ENCODE measurements at places on chromosomes 2 and 18.

DNA sequence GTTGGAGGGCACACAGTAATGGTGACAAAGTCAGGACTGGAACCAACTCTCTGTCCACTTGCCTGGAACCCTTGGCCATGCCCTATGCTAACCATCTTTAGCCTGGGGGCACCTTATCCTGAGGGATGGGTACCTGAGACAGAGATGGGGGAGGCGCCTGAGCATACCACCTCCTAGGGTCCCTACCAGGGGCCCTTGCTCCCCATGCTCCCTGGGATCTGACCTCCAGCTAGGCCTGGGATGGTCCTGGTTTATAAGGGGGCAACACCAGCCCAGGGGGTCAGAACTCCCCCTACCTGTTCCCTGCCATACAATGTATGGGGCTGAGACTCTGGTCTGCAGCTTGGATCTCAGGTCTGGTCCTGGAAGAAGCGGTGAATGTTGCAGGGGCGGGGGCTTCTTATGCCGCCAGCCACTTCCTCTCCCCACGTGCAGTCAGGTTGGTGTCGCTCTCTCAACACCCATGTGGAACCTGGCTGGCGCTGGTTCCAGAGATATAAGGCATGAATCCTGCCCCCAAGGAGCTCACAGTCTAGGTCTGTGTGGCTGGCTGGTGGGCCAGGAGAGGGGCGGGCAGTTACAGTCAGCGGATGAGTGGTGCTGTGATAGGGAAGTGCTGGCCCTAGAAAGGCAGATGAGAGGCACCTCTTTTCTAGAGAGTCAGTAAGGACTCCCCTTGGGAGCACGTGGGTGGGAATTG lies 3.8 kb upstream of the TOGARAM2 start:
- no peak for DNase-seq

GRCh38 chr18:59202258-59202820 lies 17.6 kb upstream of the GRP start:
- DNase-seq = no peak

GRCh38 chr18:48011926-48012465 lies 81.5 kb upstream of the SMAD2 start:
- DNase-seq = no peak

DNA sequence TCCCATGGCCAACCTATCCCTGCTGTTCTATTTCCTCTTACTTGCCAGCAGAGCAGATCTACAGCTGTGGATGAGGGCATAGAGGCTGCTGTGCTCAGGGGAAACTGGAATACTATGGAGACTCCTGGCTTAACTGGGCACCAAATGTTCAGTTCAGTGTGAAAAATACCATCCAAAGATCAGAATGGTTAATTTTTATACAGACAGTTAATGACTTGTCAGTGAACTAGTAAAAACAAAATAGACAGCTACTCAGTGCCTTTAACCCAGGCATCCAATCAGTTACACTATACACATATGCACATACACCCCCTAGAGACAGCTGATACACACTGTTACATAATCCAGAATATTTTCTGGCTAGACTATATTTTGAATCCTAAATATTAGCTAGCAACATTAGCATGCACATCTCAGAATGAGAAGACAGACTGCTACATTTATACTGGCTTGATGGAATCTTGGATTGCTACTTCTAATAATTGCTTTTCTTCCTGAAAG lies 59.1 kb upstream of the WIPF1 start:
- DNase-seq = no peak

- no peak for DNase-seq
Measured at GRCh38 chr2:20092901-20093235, 41.4 kb upstream of the LAPTM4A start.

- no peak for DNase-seq
Measured at GRCh38 chr2:170162271-170162632, 15.7 kb upstream of the MYO3B start.

GRCh38 chr2:9673914-9674481 lies 43.2 kb upstream of the YWHAQ start:
- DNase-seq = no peak

- DNase-seq = no peak
Measured at GRCh38 chr2:235864302-235864701, 303.9 kb downstream of the GBX2 start.

DNA sequence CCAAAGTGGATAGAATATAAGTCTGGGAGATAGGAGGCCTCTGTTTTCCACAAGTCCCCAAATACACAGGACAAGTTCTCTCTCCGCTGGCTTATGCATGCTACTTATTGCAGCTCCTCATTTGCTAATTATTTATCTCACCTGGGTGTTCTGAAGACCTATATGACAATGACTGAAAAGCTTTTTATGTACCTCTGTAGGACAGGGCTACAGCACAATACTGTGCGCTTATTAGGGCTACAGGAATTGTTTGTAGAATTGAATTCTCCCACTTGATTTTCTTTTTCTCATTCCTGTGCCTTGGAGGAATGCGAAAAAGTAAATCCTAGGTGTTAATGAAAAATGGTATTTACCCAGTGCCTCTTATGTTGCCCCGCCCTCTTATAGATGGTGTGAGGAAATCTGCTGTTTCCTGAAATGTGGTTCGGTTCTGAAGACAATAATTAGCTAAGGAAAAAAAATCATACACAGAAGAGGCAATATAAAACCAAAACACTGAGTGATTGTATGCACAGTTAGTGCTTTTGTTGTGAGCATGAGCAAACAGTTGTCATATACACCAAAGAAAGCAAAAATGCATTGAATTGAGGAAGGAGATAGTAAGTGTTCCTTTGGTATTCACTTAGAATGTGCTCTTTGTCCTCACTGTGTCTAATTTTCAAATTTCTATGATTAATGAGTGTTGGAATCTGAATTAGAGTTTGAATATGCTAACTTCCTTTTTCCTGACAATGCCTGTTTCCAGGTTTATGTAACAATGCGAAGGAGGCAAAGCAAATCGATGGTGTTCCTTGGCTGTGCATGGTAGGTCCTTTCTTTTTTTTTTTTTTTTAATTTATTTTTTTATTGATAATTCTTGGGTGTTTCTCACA lies 78.7 kb upstream of the PNPT1 start:
- no peak for DNase-seq

DNA sequence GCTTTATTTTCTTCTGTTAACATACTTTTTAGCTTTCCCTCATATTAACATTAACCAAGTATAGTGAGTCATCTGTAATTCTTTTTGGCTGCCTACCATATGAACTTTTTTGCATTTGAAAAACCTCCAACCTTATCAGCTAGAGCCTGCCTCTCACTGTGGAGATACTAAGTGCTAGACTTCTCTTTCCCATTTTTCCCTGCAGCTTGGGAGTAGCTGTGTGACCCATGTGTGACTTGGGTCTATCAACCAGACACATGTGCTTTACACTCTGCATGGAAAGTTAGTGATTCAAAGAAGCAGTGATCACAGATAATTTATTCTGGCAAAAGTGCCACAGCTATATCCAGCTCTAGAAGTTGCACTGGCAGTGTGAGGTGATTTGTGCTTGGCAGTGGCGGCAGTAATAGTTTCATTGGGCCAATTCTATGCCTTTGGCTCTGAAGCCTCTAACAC lies 36.3 kb downstream of the PREPL start:
- no peak for DNase-seq

DNA sequence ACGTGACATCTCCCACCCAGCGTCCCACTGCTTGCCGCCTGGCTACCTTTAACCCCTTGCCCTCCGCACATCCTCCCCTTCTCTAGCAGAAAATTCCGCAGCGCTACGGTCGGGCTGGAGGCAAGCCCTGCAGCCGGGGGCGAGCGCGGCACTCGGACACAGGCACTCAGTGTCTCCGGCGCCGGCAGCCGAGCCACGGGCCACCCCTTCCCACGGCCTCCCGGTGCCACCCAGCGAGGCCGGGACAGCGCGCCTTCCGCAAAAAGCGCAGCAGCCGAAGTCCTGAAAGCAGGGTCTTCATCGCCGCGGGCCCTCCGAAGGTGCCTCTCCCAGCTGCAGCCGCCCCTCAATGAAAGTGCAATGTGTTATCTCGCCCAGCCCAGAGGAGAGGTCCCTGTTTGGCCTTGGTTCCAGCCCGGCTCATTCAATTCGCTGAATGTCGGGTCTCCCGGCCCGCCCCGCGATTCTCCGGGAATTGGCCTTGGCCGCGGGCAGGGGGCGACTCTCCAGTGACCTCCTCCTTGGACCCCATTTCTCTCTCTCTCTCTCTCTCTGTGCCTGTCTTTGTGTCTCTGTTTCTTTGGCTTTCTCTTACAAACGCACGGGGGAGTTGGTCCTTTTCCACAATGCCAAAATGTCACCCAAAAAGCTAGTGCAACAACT lies 1.1 kb downstream of the DLGAP1 start:
- no peak for DNase-seq

- no peak for DNase-seq
Measured at GRCh38 chr2:237966250-237966564, 607 bp upstream of the UBE2F start.

GRCh38 chr2:45786030-45786835 lies 134.8 kb downstream of the PRKCE start:
- no peak for DNase-seq

DNA sequence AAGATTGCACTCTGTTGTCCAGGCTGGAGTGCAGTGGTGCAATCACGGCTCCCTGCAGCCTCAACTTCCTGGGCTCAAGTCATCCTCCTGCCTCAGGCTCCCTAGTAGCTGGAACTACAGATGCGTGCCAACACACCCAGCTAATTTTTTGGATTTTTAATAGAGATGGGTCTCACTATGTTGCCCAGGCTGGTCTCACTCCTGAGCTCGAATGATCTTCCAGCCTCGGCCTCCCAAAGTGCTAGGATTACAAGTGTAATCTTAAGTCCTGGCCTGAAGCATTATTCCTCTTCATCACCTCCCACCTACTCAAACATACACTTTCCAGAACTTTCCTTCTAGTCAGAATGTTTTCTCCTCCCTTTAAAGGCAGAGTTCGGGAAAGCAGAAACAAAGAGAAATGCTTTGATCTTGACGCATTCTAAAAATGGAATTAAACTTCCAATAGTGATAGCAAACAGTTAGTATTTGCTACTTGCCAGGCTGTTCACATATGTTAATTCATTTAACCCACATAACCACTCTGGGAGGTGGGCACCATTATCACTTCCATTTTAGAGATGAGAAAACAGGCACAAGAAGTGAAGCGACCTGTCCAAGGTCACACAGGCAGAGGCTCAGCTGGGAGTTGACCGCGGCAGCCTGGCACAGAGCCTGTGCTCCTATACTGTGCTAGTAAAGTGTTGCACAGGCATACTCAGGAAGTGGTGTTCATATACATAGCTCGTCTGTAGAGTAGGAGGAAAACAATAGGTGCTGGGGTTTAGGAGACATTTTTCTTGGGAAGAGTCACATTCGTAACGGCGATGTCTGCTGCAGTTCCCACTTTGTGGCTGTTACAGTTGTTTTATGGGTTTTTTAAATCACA lies 24.6 kb downstream of the TEX44 start:
- no peak for DNase-seq

GRCh38 chr2:50564766-50565165 lies 467.2 kb downstream of the NRXN1 start:
- no peak for DNase-seq

- no peak for DNase-seq
Measured at GRCh38 chr2:120749506-120750431, 14.1 kb downstream of the GLI2 start.

GRCh38 chr18:57666818-57667497 lies 45.3 kb upstream of the NARS1 start:
- no peak for DNase-seq

- DNase-seq = no peak
Measured at GRCh38 chr2:127517465-127517864, 8.8 kb downstream of the IWS1 start.
